ENCODE measurements at places on chromosomes 12 and 14. TPM values are rescaled to one million over a fixed set of nuclear protein-coding genes. Genes with fewer than 3 reads are reported as not detected.

Gene CCDC177
- not detected for total RNA-seq

Gene ABCD2
- total RNA-seq = 0.32 TPM

Gene KRT6C
- not detected for total RNA-seq

Gene CLEC4D
- not detected for total RNA-seq

Gene CLEC9A
- total RNA-seq = not detected

Gene EPYC
- total RNA-seq = not detected

Gene CHST11
- 8.2 TPM for total RNA-seq

Gene GPX2
- total RNA-seq = not detected

Gene NGB
- not detected for total RNA-seq

Gene NPFF
- total RNA-seq = not detected

Gene DTX1
- not detected for total RNA-seq

Gene CYP46A1
- under 0.01 TPM for total RNA-seq

Gene IGF1
- under 0.01 TPM for total RNA-seq

Gene PRR4
- total RNA-seq = 3.5 TPM

Gene PKP2
- total RNA-seq = 9.5 TPM

Gene TMEM132C
- not detected for total RNA-seq

Gene ABHD4
- 13.4 TPM for total RNA-seq

Gene EML1
- total RNA-seq = 34.5 TPM

Gene SLCO1B1
- not detected for total RNA-seq

Gene KRT81
- total RNA-seq = not detected

Gene NEMP1
- 10.0 TPM for total RNA-seq

Gene SSTR1
- total RNA-seq = 57.9 TPM

Gene PLA2G1B
- total RNA-seq = not detected

Gene CLEC7A
- under 0.01 TPM for total RNA-seq

Gene PLBD1
- total RNA-seq = 10.0 TPM

Gene AQP6
- total RNA-seq = not detected

Gene FAM90A1
- total RNA-seq = not detected

Gene TNFRSF1A
- 125 TPM for total RNA-seq

Gene B4GALNT3
- under 0.01 TPM for total RNA-seq

Gene C12orf54
- total RNA-seq = not detected

Gene OTOGL
- under 0.01 TPM for total RNA-seq

Gene RHEBL1
- 0.64 TPM for total RNA-seq

Gene RNASE3
- total RNA-seq = not detected

Gene SLC2A14
- total RNA-seq = 0.32 TPM

Gene CFAP251
- 6.8 TPM for total RNA-seq

Gene TMEM119
- total RNA-seq = 186 TPM

Gene KLHL33
- 0.43 TPM for total RNA-seq

Gene HPD
- total RNA-seq = not detected

Gene LTBP2
- total RNA-seq = 210 TPM

Gene DIO2
- 31.5 TPM for total RNA-seq

Gene SMIM41
- 0.43 TPM for total RNA-seq
